Naive thymus-derived CD8-positive, alpha-beta T cell (primary cell): ENCODE measurements at places on chromosomes 12 and 14. TPM values are rescaled to one million over a fixed set of nuclear protein-coding genes. Genes with fewer than 3 reads are reported as not detected.

Gene CELA1
- 2.5 TPM for total RNA-seq

Gene RFX4
- total RNA-seq = not detected

Gene ASPG
- total RNA-seq = not detected

Gene FAM181A
- not detected for total RNA-seq

Gene C14orf39
- total RNA-seq = not detected

Gene RPL10L
- total RNA-seq = not detected

Gene MYH6
- not detected for total RNA-seq

- H3K27me3 ChIP-seq = peaks cover 15% of the 10 kb centered on the region
- no peaks in the 10 kb centered on the region for H3K36me3 ChIP-seq
- H3K4me1 ChIP-seq = no peaks in the 10 kb centered on the region
- no peak overlapping the region for H3K4me3 ChIP-seq
- H3K27ac ChIP-seq = no peak overlapping the region
Measured at GRCh38 chr12:26018926-26019325, 60.4 kb downstream of the RASSF8 start.

GRCh38 chr12:29025937-29026336 lies 123.1 kb upstream of the FAR2 start:
- DNase-seq = no peak
- peaks cover 2% of the 10 kb centered on the region for H3K27me3 ChIP-seq
- no peak overlapping the region for H3K4me3 ChIP-seq
- H3K36me3 ChIP-seq = no peaks in the 10 kb centered on the region
- H3K4me1 ChIP-seq = peaks cover 9% of the 10 kb centered on the region
- H3K27ac ChIP-seq = no peak overlapping the region

GRCh38 chr12:77120156-77121085 lies 55.1 kb upstream of the E2F7 start:
- no peak overlapping the region for H3K27ac ChIP-seq
- no peak overlapping the region for H3K4me3 ChIP-seq
- H3K27me3 ChIP-seq = peaks cover 19% of the 10 kb centered on the region
- DNase-seq = no peak

- no peak overlapping the region for H3K4me3 ChIP-seq
- peaks cover 96% of the 10 kb centered on the region for H3K36me3 ChIP-seq
- DNase-seq = no peak
- no peaks in the 10 kb centered on the region for H3K27me3 ChIP-seq
- H3K4me1 ChIP-seq = peaks cover 88% of the 10 kb centered on the region
Measured at GRCh38 chr14:92668276-92668973, 80.0 kb downstream of the LGMN start.

DNA sequence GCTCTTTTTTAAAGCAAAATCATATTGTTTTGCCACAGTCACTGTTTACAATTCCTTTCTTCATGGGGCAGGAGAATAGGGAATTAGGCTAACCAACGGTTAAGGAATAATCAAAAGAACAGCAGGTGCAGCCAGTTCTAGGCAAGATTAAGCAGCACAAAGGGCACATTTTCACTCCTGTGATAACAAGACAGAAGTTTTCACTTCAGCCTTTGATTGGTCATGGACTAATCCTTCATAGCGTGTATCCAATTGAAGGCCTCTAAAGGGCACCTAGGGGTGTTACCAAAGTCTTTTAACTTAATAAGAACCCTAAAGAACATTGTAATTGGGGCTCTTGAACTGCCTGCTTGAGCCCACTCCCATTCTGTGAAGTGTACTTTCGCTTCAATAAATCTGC lies 206.9 kb upstream of the AMIGO2 start:
- peaks cover 19% of the 10 kb centered on the region for H3K4me1 ChIP-seq
- no peak overlapping the region for H3K4me3 ChIP-seq
- no peak for DNase-seq
- H3K27ac ChIP-seq = no peak overlapping the region

- peak overlapping the region; percentile 31 for H3K27ac ChIP-seq
- no peak overlapping the region for H3K4me3 ChIP-seq
- H3K36me3 ChIP-seq = peaks cover 15% of the 10 kb centered on the region
- no peak for DNase-seq
- H3K27me3 ChIP-seq = no peaks in the 10 kb centered on the region
Measured at GRCh38 chr14:80927083-80927989, 14.2 kb downstream of the CEP128 start.

GRCh38 chr12:132858718-132859266 lies 28.6 kb downstream of the CHFR start:
- peaks cover 41% of the 10 kb centered on the region for H3K36me3 ChIP-seq
- H3K27ac ChIP-seq = peak overlapping the region; percentile 34
- no peak overlapping the region for H3K4me3 ChIP-seq
- no peaks in the 10 kb centered on the region for H3K27me3 ChIP-seq

DNA sequence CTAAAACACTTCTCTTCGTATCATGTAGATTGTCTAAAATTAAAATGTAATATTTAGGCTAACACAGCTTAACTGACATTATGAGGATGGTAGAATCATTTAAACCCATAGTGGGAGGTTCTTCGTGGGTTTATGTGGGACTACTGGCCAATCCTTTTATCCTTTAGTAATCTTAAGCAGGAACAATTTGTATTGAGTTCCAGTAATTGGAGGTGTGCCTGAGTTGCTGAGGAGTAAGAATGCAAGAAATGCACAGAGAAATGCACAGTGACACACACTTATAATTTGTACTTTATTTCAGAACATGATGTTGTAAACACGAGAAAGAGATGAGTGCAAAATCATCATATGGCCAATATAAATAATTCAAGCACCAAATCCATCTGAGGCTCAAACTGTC lies 22.3 kb downstream of the OTOGL start:
- no peaks in the 10 kb centered on the region for H3K36me3 ChIP-seq
- no peak overlapping the region for H3K4me3 ChIP-seq
- no peaks in the 10 kb centered on the region for H3K27me3 ChIP-seq
- no peaks in the 10 kb centered on the region for H3K4me1 ChIP-seq

- H3K27me3 ChIP-seq = peaks cover 2% of the 10 kb centered on the region
- H3K27ac ChIP-seq = no peak overlapping the region
- H3K4me1 ChIP-seq = no peaks in the 10 kb centered on the region
- no peak overlapping the region for H3K4me3 ChIP-seq
Measured at GRCh38 chr12:64891629-64892028, 67.2 kb downstream of the TBC1D30 start.

GRCh38 chr14:23543403-23543802 lies 8.2 kb downstream of the ZFHX2 start:
- no peaks in the 10 kb centered on the region for H3K4me1 ChIP-seq
- H3K27ac ChIP-seq = no peak overlapping the region
- no peak for DNase-seq
- no peaks in the 10 kb centered on the region for H3K27me3 ChIP-seq
- H3K4me3 ChIP-seq = no peak overlapping the region

DNA sequence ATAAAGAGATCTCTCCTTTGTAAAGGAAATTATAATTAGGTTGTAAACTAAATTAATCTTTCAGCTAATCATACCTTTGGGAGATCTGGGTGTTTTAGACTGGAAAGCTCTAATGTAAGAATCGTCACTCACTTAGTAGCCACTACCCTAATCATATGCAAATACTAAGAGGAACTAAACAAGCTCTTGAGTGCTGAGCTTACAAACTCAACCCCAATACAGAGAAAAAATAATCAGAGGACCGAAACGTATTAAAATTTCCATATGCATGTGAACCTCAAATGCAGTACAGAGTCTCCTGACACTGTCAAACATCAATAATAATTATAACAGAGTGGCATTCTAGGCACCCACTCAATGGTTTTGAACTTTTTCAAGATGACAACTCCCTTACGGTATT lies 235.3 kb upstream of the FOXN3 start:
- H3K4me3 ChIP-seq = no peak overlapping the region
- H3K27ac ChIP-seq = peak overlapping the region; percentile 35
- H3K36me3 ChIP-seq = no peaks in the 10 kb centered on the region
- no peak for DNase-seq
- H3K27me3 ChIP-seq = no peaks in the 10 kb centered on the region

DNA sequence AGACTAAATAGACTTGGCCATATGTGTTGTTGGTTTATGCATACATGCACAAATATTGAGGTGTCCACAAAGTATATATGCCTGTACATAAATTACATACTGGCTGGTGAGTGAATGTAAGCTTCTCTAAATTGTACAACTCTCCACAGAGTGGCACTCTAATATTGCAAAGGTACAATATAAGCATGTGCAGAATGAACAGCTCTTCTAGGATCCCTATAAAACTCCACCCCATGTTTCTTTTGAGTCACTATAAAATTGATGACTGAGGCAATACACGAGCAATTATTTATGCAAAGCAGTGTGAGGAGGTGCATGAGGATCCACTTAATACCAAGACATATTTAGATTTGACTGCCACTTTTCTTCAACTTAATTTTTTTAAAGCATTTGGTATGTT lies 172.2 kb downstream of the NAV3 start:
- DNase-seq = no peak
- no peak overlapping the region for H3K4me3 ChIP-seq
- H3K4me1 ChIP-seq = no peaks in the 10 kb centered on the region
- H3K27ac ChIP-seq = no peak overlapping the region
- H3K27me3 ChIP-seq = no peaks in the 10 kb centered on the region
- no peaks in the 10 kb centered on the region for H3K36me3 ChIP-seq

- no peak overlapping the region for H3K4me3 ChIP-seq
- H3K27me3 ChIP-seq = no peaks in the 10 kb centered on the region
- no peak overlapping the region for H3K27ac ChIP-seq
- peak; percentile 53 for DNase-seq
- H3K4me1 ChIP-seq = peaks cover 6% of the 10 kb centered on the region
- H3K36me3 ChIP-seq = peaks cover 6% of the 10 kb centered on the region
Measured at GRCh38 chr14:55354500-55354899, 57.1 kb downstream of the ATG14 start.

GRCh38 chr12:90589956-90590355 lies 365.0 kb downstream of the CCER1 start:
- no peaks in the 10 kb centered on the region for H3K27me3 ChIP-seq
- no peaks in the 10 kb centered on the region for H3K4me1 ChIP-seq
- DNase-seq = no peak
- no peak overlapping the region for H3K4me3 ChIP-seq

GRCh38 chr14:88955455-88955854 lies 131.0 kb downstream of the TTC8 start:
- H3K27me3 ChIP-seq = peaks cover 15% of the 10 kb centered on the region
- H3K27ac ChIP-seq = no peak overlapping the region
- peaks cover 20% of the 10 kb centered on the region for H3K36me3 ChIP-seq
- H3K4me1 ChIP-seq = no peaks in the 10 kb centered on the region

DNA sequence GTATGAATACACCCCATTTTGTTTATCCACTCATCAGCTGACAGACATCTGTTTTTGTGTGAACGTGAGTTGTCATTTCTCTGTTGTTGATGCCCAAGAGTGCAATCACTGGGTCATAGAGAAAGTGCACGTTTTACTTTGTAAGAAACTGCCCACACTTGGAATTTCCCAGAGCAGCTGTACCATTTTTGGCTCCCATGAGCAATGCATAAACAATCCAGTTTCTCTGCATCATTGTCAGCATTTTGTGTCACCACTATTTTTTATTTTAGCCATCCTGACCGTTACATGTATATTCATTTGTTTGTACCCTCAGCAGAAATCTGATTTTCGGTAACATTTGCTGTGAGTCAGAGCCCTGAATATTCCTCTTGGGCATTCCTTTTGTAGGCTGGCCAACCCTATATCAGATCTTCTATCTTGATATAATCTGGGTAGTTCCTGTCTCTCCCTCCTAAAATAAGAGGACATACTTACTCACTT lies 62.7 kb downstream of the RBM19 start:
- peaks cover 12% of the 10 kb centered on the region for H3K36me3 ChIP-seq
- no peak for DNase-seq
- H3K4me3 ChIP-seq = no peak overlapping the region
- H3K4me1 ChIP-seq = no peaks in the 10 kb centered on the region
- H3K27ac ChIP-seq = no peak overlapping the region
- no peaks in the 10 kb centered on the region for H3K27me3 ChIP-seq

DNA sequence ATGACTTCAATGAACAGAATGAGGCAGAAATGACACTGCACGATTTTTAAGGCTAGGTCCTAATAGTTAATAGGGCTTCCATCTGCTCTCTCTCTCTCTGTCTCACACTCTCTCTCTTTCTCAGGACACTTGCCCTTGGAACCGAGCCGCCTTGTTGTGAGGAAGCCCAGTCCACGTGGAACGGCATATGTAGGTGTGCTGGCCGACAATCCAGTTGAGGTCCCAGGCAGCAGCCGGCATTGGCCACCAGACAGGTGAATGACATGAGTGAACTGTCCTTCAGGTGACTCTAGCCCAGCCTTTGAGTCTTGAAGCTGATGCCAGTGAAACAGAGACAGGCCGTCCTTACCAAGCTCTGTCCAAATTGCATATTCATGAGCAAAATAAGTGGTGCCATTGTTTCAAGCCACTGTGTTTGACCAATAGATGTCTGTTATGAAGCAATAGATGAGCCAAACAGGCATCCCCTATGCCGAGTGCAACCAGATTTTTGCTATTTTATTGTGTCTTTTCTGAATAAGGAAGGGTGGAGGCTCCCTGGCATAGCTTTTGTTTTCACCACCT lies 217.5 kb upstream of the LHX5 start:
- H3K36me3 ChIP-seq = no peaks in the 10 kb centered on the region
- no peak overlapping the region for H3K4me3 ChIP-seq
- no peaks in the 10 kb centered on the region for H3K4me1 ChIP-seq

DNA sequence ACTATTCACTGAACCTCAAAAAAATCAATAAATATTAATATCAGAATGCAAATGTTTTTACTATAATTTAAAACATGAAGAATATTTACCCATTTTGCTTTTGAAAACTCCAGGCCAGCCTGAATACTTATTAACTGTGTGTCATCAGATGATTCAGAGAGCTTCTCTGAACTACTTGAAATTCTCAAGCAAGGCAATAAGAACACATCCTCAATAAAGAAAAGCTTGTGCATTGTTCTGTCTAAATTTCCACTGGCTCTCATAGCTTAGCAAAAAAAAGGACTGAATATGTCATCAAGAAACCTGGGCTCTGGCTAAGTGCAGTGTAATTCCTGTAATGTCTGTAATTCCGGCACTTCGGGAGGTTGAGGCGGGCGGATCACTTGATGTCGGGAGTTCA lies 194.1 kb downstream of the BTG1 start:
- H3K27me3 ChIP-seq = no peaks in the 10 kb centered on the region
- no peak for DNase-seq
- H3K4me1 ChIP-seq = peaks cover 22% of the 10 kb centered on the region
- H3K4me3 ChIP-seq = no peak overlapping the region
- no peak overlapping the region for H3K27ac ChIP-seq
- peaks cover 14% of the 10 kb centered on the region for H3K36me3 ChIP-seq

DNA sequence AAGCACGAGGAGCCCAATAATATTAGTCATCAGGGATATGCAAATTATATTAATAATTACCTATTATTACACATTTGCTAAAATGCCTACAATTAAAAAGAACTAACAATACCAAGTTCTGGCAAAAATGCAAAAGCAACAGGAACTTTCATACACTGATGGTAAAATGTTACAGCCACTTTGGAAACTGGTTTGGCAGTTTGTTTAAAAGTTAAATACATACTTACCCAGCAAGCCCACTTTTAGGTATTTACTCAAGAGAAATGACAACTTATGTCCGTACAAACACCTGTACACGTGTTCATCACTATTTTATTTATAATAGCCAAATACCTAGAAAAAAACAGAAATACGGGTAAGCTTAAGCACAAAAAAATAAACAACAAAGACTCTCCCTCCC lies 17.0 kb downstream of the WDR89 start:
- no peaks in the 10 kb centered on the region for H3K27me3 ChIP-seq
- peaks cover 49% of the 10 kb centered on the region for H3K4me1 ChIP-seq
- H3K4me3 ChIP-seq = no peak overlapping the region
- H3K36me3 ChIP-seq = peaks cover 68% of the 10 kb centered on the region

- H3K36me3 ChIP-seq = no peaks in the 10 kb centered on the region
- no peak for DNase-seq
- H3K4me1 ChIP-seq = no peaks in the 10 kb centered on the region
- no peak overlapping the region for H3K4me3 ChIP-seq
- H3K27ac ChIP-seq = no peak overlapping the region
Measured at GRCh38 chr12:53651737-53652136, 24.1 kb downstream of the ATP5MC2 start.
